B cell (primary cell): ENCODE measurements at places on chromosomes 2 and 18. TPM values are rescaled to one million over a fixed set of nuclear protein-coding genes. Genes with fewer than 3 reads are reported as not detected.

GRCh38 chr18:41763361-41763760 lies 191.7 kb upstream of the PIK3C3 start:
- H3K36me3 ChIP-seq: no peaks in the 10 kb centered on the region
- H3K27ac ChIP-seq: no peak overlapping the region
- no peak overlapping the region for H3K4me3 ChIP-seq
- no peaks in the 10 kb centered on the region for H3K27me3 ChIP-seq
- DNase-seq: no peak

- no peaks in the 10 kb centered on the region for H3K36me3 ChIP-seq
- no peak overlapping the region for H3K27ac ChIP-seq
- no peaks in the 10 kb centered on the region for H3K27me3 ChIP-seq
- H3K4me3 ChIP-seq: no peak overlapping the region
Observed at GRCh38 chr2:219274361-219274921, 4.7 kb upstream of the DNAJB2 start.

DNA sequence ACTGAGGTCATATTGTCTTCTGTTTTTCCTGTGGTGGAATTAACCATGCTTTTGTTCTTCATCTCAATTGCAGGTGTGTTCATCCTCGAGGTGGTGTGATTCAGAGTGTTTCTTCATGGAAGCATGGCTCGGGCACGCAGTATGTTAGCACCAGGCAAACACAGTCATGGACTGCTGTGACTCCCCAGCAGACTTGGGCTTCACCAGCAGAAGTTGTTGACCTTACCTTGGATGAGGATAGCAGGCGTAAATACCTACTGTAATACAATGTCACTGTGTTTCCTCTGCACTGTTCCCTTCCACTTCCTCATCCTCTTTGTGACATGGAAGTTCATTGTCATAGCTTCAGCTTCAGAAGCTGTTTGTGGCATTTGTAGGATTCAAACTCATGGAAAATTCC lies 158.7 kb downstream of the HAUS1 start:
- H3K4me3 ChIP-seq: no peak overlapping the region
- H3K27me3 ChIP-seq: no peaks in the 10 kb centered on the region
- no peaks in the 10 kb centered on the region for H3K4me1 ChIP-seq
- peaks cover 31% of the 10 kb centered on the region for H3K36me3 ChIP-seq
- no peak for DNase-seq

DNA sequence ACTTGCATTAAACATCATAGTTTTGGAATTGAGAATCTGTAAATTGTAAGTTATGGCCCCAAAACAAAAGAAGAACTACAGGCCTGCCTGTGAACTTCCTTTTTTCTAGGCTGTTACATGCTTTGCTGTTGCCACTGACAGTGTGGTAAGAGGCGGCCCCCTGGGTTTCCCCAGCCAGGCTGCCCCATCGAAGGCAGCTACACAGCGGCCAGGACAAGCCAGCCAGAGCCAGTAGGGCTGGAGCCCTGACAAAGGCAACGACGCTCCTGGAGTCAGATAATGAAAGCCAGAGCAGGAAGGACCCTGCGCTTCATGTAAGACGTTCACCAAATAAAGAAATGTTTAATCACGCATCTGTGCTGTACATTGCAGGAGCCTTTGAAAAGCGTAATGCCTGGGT lies 55.0 kb downstream of the ANKRD44 start:
- peaks cover 3% of the 10 kb centered on the region for H3K36me3 ChIP-seq
- peak overlapping the region; percentile 90 for H3K27ac ChIP-seq
- H3K27me3 ChIP-seq: no peaks in the 10 kb centered on the region
- peak overlapping the region; percentile 68 for H3K4me3 ChIP-seq

DNA sequence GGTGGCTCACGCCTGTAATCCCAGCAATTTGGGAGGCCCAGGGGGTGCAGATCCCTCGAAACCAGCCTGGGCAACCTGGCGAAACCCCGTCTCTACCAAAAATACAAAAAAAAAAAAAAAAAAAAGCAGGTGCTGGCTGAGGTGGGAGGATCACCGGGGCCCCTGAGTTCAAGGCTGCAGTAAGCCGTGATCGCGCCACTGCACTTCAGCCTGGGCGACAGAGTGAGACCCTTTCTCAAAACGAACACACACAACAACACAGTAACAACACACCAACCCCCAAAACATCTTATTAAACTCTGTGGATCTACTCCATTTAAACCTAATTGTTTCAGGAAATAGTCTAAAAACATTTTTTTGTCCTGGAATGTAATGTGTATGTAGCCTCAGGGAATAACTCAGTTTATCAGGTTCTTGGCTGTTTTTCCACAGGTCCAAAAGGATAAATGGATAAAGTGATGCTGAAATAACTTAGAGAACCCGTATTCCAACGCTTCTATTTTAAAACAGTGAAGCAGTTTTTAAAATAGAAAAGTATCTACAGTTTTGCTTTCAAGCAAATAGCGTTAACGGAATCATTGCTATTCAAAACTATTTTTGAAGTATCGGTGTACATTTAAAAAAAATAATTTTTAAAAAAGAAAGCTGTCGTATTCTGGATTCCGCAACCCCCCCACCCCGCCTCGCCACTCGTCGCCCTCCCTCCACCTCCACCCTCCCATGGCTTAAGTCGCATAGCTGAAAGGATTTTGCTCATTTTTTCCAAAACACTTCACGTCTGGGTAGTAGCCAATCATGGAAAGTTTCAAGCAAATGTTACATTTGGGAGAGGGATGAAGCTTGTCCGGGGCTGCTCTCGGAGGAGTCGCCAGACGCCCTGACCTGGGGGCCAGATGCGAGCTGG lies 895 bp upstream of the GLS start:
- DNase-seq: no peak
- H3K36me3 ChIP-seq: peaks cover 6% of the 10 kb centered on the region
- no peaks in the 10 kb centered on the region for H3K27me3 ChIP-seq
- H3K4me3 ChIP-seq: peak overlapping the region; percentile 81
- H3K4me1 ChIP-seq: peaks cover 38% of the 10 kb centered on the region

Gene KCNG2
- total RNA-seq: not detected in 2 replicates

Gene MDH1B
- total RNA-seq: 0.34 TPM in 1 of 2 replicates, not detected in the other

GRCh38 chr2:241659150-241659739 lies 21.8 kb downstream of the ATG4B start:
- H3K27me3 ChIP-seq: no peaks in the 10 kb centered on the region
- H3K27ac ChIP-seq: no peak overlapping the region
- DNase-seq: peak; percentile 52

- H3K27ac ChIP-seq: no peak overlapping the region
- H3K36me3 ChIP-seq: no peaks in the 10 kb centered on the region
- no peaks in the 10 kb centered on the region for H3K27me3 ChIP-seq
- DNase-seq: no peak
Observed at GRCh38 chr18:55763298-55763697, 175.3 kb upstream of the TCF4 start.

GRCh38 chr2:178193496-178193822 lies 853 bp upstream of the OSBPL6 start:
- no peaks in the 10 kb centered on the region for H3K36me3 ChIP-seq
- H3K4me3 ChIP-seq: no peak overlapping the region
- no peak overlapping the region for H3K27ac ChIP-seq

Gene CPS1
- total RNA-seq: 0.17 and 0.25 TPM in 2 replicates

GRCh38 chr2:201806442-201807170 lies at the start of gene CDK15:
CDK15 (plus strand) TSS chr2:201806537; CDS start chr2:201806665, 128 bp downstream.
- no peaks in the 10 kb centered on the region for H3K4me1 ChIP-seq
- no peak for DNase-seq
- no peak within 1 kb of the TSS for H3K27ac ChIP-seq
- no peak within 1 kb of the TSS for H3K4me3 ChIP-seq
- H3K36me3 ChIP-seq: no peaks in the 10 kb centered on the region

Gene CNGA3
- total RNA-seq: not detected in 2 replicates

Gene KCNJ13
- not detected in 2 replicates for total RNA-seq

- no peak overlapping the region for H3K27ac ChIP-seq
- H3K36me3 ChIP-seq: no peaks in the 10 kb centered on the region
- H3K4me3 ChIP-seq: no peak overlapping the region
- H3K27me3 ChIP-seq: peaks cover 4% of the 10 kb centered on the region
- DNase-seq: no peak
Observed at GRCh38 chr2:160213511-160213910, 13.4 kb upstream of the ITGB6 start.

DNA sequence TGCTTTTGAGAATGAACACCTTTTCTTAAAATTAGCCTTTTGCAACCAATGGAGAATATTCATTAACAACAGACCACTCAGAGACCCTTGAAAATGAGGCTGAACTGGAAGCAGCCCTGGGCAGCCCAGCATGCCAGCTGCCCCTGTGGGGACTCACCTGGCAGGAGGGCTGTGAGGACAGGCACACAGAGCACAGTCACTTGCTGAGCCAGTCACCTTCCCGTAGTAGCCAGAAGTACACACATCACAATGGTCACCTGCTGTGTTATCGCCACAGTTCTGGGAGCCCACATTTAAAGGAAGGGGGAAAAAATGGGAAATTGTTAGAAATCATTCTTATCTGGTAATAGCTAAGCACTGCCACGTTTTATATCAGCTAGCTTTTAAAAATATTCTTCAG lies 115.5 kb downstream of the LAMA1 start:
- no peaks in the 10 kb centered on the region for H3K36me3 ChIP-seq
- no peak for DNase-seq
- H3K4me1 ChIP-seq: no peaks in the 10 kb centered on the region
- H3K4me3 ChIP-seq: no peak overlapping the region

DNA sequence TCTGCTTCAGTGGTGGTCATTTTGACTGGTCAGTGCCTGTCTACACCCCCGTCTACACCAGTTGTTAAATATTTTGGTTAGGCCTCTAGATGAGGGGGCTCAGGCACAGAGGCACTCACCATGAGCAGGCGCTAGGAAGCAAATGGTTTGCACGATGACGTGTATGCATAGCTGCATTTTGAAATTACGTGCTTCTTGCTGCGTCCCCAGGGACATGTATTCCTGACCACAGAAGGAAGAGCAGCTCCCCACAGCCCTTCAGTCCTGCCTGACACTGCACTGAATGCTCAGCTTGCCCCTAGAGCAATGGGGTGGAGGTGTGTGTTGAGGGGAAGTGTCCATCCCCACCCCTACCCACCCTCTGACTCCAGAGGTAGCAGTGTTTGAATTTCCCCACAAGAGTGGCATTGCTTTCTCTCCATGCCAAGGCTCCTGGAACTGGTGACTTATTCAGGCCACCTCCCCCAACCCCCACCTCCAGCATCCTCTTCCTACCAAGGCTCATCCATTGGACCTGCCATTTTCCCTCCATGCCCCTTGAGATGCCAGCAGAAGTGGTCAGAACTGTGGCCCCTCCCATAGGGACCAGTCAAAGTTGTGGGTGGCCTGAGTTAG lies 11.4 kb upstream of the ZAP70 start:
- H3K4me3 ChIP-seq: no peak overlapping the region
- H3K27me3 ChIP-seq: no peaks in the 10 kb centered on the region
- no peak overlapping the region for H3K27ac ChIP-seq
- no peaks in the 10 kb centered on the region for H3K36me3 ChIP-seq
- H3K4me1 ChIP-seq: no peaks in the 10 kb centered on the region

- H3K27ac ChIP-seq: no peak within 1 kb of the TSS
- DNase-seq: peak; percentile 44
- peak within 1 kb of the TSS; percentile 56 for H3K4me3 ChIP-seq
- H3K27me3 ChIP-seq: peaks cover 76% of the 10 kb centered on the region
Observed at GRCh38 chr2:10079870-10080535, at the start of gene CYS1. CYS1 (minus strand) TSS chr2:10080411; CDS start chr2:10080223, 188 bp downstream.

Gene C2orf66
- not detected in 2 replicates for total RNA-seq

GRCh38 chr2:113157118-113157896 lies 16.5 kb upstream of the PSD4 start:
- no peaks in the 10 kb centered on the region for H3K36me3 ChIP-seq
- peak; percentile 49 for DNase-seq
- peak overlapping the region; percentile 21 for H3K4me3 ChIP-seq
- peaks cover 2% of the 10 kb centered on the region for H3K27me3 ChIP-seq
- H3K27ac ChIP-seq: peak overlapping the region; percentile 11
- peaks cover 23% of the 10 kb centered on the region for H3K4me1 ChIP-seq

GRCh38 chr18:36729197-36729596 lies 99.6 kb downstream of the TPGS2 start:
- no peaks in the 10 kb centered on the region for H3K4me1 ChIP-seq
- no peak overlapping the region for H3K4me3 ChIP-seq
- no peak for DNase-seq
- no peaks in the 10 kb centered on the region for H3K36me3 ChIP-seq
- H3K27me3 ChIP-seq: no peaks in the 10 kb centered on the region
